Caki2 (cell line): ENCODE measurements at places on chromosomes 11 and 22. TPM values are rescaled to one million over a fixed set of nuclear protein-coding genes. Genes with fewer than 3 reads are reported as not detected.

GRCh38 chr11:37504060-37504611 lies 906.1 kb upstream of the RAG2 start:
- peak; percentile 86 for DNase-seq

The C11orf21 gene
- total RNA-seq: 0.68 TPM in 1 of 2 replicates, not detected in the other

The GNB1L gene
- 42.7 and 52.6 TPM in 2 replicates for total RNA-seq

The ARHGAP20 gene
- total RNA-seq: not detected in 2 replicates

The APOBEC3G gene
- 14.7 and 15.5 TPM in 2 replicates for total RNA-seq

The PNPLA3 gene
- 0.70 and 1.8 TPM in 2 replicates for total RNA-seq

GRCh38 chr11:35491231-35491871 lies 34.1 kb downstream of the PAMR1 start:
- no peak for DNase-seq
